ENCODE measurements at places on chromosomes 12 and 14.

DNA sequence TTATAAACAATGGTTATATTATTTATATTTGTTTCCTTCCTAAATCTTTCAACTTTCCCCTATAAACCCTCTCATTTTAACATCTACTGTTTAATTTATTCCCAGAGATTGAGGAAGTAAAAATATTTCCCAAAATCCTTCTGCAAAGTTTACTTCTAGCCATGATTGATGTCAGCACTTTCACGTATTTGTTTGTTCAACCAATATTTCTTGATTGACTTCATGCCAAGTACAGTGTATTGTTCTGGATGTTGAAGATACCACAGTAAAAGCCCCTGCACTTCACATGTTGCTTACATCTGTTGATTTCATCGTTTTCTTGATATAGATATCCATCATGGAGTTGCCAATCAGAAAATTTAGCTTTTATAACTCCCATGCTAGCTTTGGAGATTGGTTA is 81.8 kb downstream of the TTLL5 start:
- DNase-seq, result no peak

DNA sequence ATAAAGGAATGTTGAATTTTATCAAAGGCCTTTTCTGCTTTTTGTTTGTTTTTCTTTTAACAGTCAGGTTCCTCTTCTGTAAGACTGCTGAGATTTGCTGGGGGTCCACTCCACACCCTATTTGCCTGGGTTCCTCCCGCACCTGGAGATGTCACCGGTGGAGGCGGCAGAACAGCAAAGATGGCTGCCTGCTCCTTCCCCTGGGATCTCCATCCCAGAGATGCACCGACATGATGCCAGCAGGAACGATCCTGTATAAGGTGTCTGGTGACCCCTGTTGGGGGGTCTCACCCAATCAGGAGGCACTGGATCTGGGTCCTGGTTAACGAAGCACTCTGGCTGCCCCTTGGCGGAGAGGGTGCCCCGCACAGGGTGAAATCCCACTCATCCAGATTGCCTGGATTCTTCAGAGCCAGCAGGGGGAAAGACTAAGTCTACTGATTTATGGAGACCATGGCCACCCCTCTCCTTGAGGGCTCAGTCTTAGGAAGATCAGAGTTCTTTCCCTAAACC is 244.0 kb upstream of the MDGA2 start:
- DNase-seq, result no peak

DNA sequence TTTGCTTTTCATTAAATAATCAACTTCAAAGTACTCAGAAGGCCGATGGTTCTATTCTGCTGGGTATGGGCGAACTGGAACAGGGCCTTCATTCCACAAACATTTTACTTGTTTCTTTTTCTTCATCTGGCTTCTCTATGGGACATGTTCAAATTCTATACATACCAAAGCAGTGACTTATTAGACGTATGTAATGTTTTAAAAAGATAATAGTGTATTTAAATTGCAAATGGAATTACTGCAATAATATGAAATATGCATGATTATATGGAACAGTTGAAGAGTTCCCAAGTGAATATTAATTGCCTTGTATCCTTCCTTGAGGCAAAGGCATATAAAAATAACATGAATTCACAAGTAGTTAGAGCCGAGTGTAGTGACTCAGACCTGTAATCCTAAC is 75.5 kb downstream of the FAR2 start:
- DNase-seq, result no peak

DNA sequence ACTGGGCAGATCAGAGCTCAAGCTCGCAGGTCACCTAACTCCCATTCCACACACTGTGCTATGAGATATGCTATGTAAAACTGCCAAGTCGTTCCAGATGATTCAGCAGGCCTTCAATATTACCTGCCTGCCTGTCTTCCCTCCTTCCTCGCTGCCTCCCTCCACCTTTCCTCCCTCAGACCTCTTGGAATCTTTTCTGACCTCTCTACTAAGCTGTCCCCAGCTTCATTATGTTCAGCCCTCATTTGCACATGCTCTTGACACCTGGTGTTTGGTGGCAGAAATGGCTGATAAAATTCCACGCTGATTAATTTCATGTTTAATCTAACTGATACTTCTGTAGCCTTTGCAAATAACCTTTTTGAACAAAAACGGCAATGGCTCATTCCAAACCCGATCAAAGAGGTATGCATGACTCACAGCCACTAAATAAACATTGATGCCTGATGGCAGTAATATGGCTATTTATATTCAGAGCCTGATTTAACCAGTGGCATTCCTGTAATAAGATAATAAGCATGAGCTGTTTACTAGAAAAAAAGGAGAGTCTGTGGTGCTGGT is 130.8 kb upstream of the EGLN3 start:
- DNase-seq, result no peak
